ENCODE measurements at places on chromosomes 1 and 21.

DNA sequence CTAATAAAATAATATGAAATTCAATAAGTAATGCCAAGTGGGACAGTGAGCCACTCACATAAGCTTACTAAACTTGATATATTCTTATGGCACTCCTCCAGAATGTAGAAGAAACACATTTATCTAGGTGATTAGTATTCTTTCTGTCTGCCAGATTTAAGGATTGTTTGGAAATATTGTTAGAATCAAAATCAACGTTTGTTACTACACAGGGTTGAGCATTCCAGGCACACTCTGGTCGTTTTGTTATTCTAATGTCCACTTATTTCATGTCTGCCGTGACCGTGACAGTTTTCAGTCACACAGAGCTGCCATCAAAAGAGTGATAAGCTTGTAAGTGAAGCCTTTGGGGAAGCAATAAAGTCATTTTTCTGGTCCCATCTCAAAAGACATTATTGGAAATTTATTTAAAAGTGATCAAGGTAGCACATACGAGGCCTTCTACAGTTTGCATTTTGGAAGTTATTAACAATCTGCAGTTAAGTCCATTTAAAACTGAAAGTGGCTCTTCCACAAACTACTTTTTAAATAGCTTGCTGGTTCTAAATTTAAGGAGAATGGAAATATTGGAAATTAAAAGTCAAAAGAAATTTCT, 38.0 kb downstream of the NFIA start:
- no peak for DNase-seq

DNA sequence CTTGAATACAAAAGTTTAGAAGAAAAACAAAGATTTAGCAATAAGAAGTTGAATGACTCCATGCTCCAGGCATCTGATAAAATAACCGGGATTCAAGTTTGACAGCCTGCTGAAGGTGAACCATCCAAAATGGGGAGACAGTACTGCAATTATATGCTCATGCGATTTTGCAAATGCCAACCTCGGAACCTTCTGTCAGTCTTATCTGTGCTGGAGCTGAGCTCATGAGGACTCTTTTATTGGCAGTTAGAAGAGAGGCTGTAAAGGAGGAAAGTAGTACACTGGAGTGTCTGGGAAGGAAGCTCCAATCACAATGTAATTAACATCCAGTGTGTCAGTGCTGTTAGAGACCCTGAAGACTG, 170.0 kb downstream of the GALNT2 start:
- DNase-seq, result no peak

GRCh38 chr1:167121375-167122120, 27.7 kb downstream of the STYXL2 start:
- DNase-seq, result no peak

DNA sequence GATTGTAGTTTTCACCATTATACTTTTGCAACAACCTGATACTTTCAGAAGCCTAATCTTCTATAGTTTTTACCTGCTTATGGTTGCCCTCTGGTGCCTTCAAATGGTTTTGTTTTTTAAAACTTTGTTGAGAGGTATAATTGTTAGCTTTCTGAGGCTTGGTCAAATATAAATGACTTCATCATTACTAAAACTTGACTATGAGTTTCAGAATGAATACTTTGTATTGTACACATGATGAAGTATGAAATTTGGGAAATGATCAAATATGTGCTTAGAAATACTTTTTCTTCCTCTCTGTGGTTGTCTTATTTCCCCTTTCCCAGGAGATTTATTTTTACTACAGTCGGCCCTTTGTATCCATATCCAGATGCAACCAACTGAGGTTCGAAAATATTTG, 151.8 kb upstream of the B3GALT2 start:
- no peak for DNase-seq

- no peak for DNase-seq
Measured at GRCh38 chr1:235952950-235953615, 86.4 kb upstream of the LYST start.

DNA sequence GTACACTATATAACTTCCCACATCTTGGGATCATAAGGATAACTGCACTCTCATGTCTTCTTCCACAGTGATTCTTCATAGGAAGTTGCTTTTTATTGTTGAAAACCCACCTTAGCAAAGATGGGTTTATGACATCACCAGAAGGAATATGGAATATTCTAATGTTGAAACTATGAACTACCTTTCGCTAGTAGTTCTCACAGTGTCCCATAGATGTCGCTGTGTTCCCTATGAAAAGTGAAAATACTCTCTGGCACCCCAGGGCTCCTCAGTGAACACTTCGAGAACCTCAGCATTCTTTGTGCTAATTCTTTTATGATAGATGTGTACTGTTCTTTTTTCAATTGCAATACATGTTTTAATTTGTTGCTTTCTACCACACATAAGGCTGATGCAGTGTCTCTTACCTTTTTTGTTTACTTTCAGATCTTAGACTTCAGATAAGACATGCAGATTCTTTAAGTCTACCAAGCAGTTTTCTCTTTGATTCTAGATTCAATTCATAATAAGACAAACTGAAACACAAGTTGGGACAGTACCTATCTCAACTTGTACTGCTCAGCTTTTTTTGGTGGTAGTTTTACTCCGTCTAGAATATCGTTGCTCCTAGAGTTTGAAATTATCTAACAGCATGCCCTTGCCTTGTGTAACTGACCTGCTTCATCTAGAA, 90.8 kb downstream of the GTF2B start:
- peak; percentile 3 for DNase-seq

DNA sequence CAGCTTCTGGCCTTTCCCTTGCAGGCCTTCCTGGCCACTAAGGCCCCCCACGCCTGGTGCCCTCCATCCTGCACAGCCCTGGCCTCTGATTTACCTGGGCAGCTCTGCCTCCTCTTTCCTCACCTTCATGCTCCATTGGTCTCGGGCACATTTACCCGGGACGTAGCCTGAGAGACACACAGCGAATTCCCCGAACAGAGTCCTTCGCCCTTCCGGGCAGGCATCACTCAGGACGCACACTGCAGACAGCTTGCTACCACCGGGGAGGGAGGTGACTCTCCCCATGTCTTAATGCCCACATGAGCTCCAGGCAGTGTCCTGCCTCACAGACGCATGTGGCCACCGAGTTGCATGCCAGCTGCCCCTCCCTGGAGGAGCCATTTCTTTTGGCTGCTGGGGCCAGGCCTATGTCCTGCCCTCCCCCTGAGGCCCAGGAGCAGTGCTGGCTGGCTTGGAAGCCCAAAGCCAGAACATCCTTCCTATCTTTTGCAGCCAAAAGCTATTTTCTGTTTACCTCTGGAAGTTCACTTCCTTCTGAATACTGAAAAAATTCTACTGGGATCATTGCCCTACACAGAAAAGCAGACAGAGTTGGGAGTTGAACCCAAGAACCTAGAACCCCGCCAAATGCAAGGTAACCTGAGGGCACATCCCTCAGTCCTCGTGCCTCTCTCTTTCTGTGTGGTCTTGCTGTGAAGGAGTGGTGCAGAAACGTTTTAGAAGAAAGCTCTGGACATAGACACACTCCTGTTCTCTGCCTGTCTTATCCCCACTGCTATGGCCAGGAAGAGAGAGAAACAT, 209.5 kb downstream of the TOMM20 start:
- DNase-seq, result no peak

- DNase-seq, result no peak
Measured at GRCh38 chr1:178122283-178122682, 28.4 kb downstream of the RASAL2 start.

GRCh38 chr1:9044236-9044635, 18.0 kb upstream of the SLC2A7 start:
- DNase-seq, result no peak

- no peak for DNase-seq
Measured at GRCh38 chr21:26840912-26841311, 4.3 kb downstream of the ADAMTS1 start.

- DNase-seq, result no peak
Measured at GRCh38 chr1:77010937-77011336, 143.7 kb downstream of the ST6GALNAC5 start.

DNA sequence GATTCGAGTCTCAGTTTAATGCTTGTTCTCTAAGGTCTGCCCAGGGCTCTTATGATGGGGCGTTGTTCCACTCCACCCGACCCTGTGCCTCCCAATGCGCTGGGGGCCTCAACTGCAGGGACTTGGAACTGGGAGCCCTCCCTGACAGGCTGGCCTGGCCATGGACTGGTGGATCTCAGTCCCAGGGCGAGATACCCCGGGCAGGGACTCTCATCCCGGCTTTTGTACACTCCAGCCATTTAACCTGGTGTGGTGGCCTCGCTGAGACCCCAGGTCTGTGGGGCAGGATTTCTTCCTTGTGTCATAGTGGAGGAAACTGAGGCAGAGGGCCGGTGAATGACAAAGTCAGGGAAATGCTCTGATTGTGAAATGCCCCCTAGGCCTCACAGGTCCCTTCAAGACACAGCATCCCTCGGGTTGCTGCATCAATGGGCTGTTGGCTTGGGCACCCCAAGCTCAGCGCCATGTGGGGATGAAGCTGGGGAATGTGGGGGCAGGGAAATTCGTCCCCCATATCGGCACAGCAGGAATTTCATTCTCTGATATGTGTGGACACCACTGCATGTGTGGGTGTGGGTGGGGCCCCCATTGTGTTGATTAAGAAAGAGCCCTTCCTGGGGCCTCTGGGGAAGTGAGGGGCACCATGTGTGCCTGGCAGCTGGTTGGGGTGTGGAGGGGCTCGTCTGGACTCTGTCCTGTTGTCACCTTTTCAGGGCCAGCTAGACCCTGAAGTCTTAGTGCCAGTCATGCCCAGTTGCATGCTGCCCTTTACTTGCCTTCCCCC, 19.9 kb upstream of the ZNF678 start:
- no peak for DNase-seq

DNA sequence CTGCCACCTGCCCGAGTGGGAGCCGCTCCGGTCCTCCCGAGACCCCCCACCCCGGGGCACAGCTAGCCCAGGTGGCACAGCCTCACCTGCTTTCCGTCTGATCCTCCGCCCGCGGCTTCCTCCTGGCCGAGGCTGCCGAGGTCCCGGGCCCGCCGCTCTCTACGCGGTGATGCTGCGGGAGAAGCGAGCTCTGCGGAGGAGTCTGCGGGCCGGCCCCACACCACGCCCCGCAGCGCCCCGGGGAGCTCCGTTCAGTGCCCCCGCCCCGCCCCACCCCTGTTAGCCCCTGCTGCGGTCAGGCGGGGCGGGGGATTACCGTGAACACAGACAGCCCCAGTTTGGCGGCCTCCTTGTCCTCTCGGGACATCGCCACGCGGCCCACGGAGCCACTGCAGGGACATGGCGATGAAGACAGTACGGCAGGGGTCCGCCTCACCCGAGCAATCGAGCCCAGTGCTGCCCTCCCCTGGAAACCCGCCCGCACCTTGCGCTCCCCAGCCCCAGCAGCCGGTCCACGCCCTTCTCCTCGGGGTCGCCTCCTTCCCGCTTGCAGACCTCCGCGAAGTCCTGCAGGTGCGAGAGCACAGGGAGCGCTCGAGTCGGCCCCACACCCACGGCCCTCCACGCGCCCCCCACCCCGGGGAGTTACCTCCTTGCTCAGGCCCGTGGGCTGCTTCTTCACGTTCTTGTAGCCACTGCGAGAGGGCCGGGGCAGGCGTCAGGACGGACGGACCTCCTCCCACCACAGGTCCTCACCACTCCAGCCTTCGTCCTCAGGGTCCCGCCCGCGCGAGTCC, 933 bp downstream of the C1orf35 start:
- DNase-seq, result peak; percentile 61

GRCh38 chr21:46205766-46206162, 21.5 kb upstream of the SPATC1L start:
- DNase-seq, result no peak

- DNase-seq, result no peak
Measured at GRCh38 chr1:240021709-240022108, 70.0 kb upstream of the FMN2 start.

DNA sequence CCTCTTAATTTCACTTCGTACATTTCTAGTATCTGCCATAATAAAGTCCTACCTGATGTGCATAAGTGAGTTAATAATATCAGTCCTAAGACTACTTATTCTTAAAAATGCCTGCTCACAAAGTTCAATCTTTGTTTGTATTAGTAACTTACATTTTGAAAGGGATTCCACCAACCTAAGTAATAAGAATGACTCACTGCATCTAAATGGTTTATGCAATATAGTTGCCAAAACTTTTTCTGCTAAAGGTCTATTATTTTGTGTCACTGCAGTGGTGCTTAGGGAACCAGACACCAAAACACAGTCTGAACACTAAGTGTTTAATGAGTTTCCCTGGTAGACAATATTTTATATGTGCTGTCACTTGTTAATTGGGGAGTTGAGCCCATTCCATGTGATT, 1.8 kb downstream of the ZNF669 start:
- DNase-seq, result no peak

- DNase-seq, result no peak
Measured at GRCh38 chr1:42290130-42290529, 44.9 kb downstream of the FOXJ3 start.

- DNase-seq, result no peak
Measured at GRCh38 chr1:209086486-209087192, 496.9 kb upstream of the CAMK1G start.

DNA sequence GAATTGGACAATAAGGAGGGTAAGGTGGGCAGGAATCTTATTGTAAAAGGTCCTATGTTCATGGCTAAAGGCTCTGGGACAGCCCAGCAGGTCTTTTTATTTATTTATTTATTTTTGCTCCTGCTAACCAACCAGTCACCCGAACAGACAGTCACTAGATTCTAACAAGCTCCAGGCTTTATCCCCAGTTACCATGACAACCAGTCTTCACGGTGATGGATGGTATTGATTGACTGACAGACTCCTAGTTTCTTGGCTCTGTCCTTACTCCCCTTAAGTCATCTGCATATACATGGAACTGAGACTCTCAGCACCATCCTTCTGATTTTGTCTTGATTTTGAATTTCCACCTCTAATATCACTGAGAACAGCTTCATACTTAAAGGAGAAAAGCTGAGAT, 44.3 kb downstream of the C8A start:
- DNase-seq, result no peak

- no peak for DNase-seq
Measured at GRCh38 chr1:101259744-101260148, 22.9 kb downstream of the S1PR1 start.

- DNase-seq, result peak; percentile 66
Measured at GRCh38 chr1:167518331-167518700, at the start of gene CD247. TSS of gene CD247 (minus strand) at chr1:167518529. CDS start at chr1:167518465, 64 bp downstream.

- no peak for DNase-seq
Measured at GRCh38 chr1:58441699-58442098, 104.8 kb downstream of the OMA1 start.
